Uterus (tissue), 4 donors: ENCODE measurements at places on chromosomes 4 and X.

GRCh38 chrX:47283015-47283771, 50.4 kb downstream of the USP11 start:
- DNase-seq = peak; percentile 74

- DNase-seq = no peak
These were observed 395.0 kb upstream of the FAT1 start for GRCh38 chr4:187118602-187119120.

DNA sequence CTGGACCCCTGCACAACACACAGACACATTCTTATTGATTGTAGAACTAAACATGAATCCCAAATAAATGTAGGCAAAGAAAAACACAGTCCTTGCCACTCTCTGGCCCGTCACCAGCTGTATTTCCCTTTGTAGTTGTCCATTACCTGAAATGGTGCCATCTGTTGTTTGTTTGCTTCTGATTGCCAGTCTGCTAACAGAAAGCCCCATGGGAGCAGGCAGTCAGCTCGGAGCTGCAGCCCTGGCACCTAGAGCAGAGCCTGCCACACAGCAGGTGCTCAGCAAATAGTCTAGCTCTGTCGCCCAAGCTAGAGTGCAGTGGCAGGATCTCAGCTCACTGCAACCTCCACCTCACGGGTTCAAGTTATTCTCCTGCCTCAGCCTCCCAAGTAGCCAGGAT, 28.9 kb downstream of the CPLX1 start:
- DNase-seq = no peak

- DNase-seq = no peak
These were observed 43.7 kb upstream of the SH3KBP1 start for GRCh38 chrX:19931146-19931545.

DNA sequence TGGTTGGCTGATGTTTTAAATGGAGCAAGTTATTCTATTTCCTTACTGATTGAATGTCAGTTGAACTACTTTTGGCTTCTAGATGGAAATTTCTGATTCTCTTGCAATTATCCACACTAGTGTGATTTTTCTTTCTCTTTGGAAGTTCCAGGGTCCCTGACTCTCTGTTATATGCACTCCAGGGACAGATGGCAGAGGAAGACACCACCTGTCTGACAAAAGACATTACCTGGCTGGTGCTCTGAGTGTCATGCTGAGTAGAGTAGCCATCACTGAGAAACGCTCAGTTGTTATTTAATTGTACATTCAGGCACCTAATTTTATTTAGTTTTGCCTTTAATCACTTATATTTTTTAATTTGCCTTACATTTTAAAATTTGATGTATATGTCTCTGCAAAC, 105.4 kb upstream of the TLL1 start:
- no peak for DNase-seq

GRCh38 chrX:3076416-3076991, 35.2 kb downstream of the ARSF start:
- DNase-seq = no peak

GRCh38 chr4:147388018-147388417, 92.9 kb upstream of the EDNRA start:
- DNase-seq = no peak

DNA sequence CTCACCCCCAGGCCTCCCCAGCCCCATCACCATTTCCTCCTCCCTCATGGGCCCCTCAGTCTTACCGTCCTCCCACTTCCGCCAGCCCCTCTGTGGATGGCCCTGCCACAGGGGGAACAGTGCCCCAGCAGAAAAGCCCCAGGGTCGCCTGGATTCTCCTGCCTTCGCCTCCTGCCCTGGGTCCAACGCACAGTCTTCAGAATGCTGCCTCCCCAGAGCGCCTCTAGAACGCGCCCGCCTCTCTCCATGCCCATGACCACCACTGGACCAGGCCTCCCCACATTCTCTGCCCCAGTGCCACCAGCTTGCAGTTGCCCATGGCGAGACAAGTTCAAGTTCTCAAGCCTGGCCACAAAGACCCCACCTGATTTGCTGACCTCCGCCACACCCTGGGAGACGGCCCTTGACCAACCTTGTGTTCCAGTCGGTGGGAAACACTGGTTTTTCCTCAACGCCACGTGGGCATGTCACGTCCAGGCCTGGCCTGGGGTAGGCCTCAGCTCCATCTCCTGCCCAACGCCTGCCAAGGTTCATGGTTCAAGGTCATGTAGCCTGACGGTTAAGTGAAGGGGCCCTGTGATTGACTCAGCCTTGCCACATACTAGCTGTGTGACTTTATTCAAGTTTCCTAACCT, 634 bp upstream of the PLXNB3 start:
- DNase-seq = peak; percentile 14

- DNase-seq = no peak
These were observed 28.7 kb downstream of the IL13RA1 start for GRCh38 chrX:118756101-118756500.

DNA sequence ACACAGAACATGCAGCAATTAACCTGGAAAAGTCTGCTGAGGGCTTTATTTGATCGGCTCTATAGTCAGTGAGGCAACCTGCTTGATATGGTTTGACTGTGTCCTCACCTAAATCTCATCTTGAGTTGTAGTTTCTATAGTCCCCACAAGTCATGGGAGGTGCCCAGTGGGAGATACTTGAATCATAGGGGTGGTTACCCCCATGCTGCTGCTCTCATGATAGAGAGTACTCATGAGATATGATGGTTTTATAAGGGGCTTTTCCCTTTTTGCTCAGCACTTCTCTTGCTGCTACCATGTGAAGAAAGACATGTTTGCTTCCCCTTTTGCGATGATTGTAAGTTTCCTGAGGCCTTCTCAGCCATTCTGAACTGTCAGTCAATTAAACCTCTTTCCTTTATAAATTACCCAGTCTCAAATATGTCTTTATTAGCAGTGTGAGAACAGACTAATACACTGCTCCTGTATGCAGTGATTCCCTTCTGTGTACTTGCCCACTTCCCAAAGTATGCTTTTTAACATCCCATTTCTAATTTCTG, 78.2 kb downstream of the NPFFR2 start:
- DNase-seq = no peak
